ENCODE measurements at places on chromosomes 6 and 20.

- DNase-seq: no peak
These were observed 6.0 kb downstream of the TMEM30A start for GRCh38 chr6:75278474-75279077.

- peak; percentile 47 for DNase-seq
These were observed 105.3 kb upstream of the KCNG1 start for GRCh38 chr20:51128198-51128597.

DNA sequence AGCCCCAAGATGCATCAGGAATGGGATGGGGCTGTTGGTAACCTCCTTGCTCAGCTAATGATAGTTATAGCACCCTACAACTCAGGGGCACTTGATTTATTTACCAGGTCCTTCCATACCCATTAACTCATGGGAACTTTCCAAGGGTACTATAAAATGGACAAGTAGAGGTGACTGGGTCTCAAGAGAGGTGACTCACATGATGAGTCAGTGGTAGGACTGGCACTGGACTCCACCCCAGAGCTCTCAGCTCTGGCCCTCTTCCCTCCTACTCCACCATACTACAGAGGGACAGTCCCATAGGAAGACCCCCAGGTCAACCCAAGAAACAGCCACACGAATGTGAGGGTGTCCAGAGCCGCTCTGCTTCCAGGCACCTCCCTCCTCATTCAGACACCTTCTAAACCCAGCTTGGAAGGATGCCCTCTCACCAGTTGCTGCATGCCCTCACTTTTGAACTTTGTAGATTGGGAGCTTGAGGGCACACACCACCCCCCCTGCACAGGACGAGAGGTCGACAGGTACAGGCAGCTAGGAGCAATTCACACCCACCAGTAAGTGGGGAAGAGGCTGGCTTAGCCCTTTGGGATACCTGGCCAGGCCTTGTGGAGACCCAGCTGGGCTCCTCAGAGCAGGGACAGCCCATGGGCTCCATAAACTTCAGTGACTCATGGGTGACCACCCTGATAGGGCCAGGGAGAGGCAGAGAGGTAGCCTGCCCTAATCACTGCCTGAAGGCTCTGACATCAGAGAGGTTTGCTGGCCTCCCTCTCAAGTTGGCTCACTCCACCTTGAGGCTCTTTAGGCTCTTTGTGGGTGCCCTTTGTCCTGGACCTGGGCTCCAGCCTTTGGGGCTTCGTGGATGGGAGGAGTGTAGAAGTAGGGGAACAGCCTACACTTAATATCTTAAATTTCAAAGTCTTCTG lies 81.6 kb upstream of the MLN start:
- no peak for DNase-seq

GRCh38 chr20:6975311-6975710 lies 207.8 kb downstream of the BMP2 start:
- no peak for DNase-seq

GRCh38 chr6:5580736-5581581 lies 319.6 kb downstream of the FARS2 start:
- peak; percentile 21 for DNase-seq

DNA sequence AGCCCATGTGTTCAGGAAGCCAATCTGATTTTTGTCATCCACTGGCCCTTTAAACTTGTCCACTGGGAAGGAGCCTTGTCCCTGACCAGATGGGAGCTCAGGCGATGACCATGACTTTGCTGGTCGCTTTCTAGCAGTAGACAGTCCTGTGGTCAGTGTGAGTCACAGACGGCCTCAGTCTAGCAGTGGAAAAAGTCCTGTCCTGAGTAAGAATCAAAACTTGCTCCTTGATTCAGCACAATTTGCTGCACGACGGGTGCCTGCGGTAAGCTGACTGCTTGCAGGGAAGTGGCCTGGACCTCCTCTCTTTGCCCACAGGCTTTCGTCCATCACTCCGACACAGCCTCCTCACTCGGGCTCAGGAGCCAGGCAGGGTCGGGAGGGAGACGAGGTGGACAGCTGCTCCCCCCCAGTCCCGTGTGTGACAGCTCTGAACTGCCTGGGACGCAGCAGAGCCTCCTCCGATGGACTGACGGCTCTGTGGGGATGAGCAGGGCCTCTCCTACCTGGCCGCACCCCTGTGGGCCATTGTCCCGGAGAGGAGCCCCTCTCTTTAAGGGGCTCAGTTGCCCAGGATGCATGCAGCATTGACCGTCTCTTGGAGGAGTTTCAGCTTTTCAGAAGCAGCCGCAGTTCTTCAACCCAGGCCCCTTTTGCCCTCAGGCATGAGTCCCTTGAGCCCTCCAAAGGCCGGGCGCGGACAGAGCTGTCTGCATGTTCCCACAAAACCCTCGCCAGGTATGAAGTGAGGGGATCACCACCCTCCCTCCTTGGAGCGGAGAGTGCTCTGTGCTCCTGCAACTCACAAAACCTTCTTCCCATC lies 209.2 kb downstream of the ANKRD60 start:
- DNase-seq: no peak

- no peak for DNase-seq
These were observed 32.3 kb upstream of the CD83 start for GRCh38 chr6:14085176-14085787.

- DNase-seq: no peak
These were observed 235.0 kb upstream of the PRDM1 start for GRCh38 chr6:105851113-105851580.

GRCh38 chr20:46905364-46906125 lies 10.9 kb downstream of the EYA2 start:
- no peak for DNase-seq

DNA sequence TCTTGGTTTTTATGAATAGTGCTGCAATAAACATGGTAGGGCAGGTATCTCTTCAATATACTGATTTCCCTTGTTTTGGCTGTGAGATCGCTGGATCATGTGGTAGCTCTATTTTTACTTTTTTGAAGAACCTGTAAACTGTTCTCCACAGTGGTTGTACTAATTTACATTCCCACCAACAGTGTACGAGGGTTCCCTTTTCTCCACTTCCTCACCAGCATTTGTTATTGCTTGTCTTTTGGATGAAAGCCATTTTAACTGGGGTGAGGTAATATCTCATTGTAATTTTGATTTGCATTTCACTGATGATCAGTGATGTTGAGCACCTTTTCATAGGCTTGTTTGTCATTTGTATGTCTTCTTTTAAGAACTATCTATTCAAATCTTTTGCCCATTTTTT lies 8.0 kb upstream of the ARG1 start:
- DNase-seq: no peak

- no peak for DNase-seq
These were observed 153.0 kb upstream of the DEFB112 start for GRCh38 chr6:50202766-50203165.

DNA sequence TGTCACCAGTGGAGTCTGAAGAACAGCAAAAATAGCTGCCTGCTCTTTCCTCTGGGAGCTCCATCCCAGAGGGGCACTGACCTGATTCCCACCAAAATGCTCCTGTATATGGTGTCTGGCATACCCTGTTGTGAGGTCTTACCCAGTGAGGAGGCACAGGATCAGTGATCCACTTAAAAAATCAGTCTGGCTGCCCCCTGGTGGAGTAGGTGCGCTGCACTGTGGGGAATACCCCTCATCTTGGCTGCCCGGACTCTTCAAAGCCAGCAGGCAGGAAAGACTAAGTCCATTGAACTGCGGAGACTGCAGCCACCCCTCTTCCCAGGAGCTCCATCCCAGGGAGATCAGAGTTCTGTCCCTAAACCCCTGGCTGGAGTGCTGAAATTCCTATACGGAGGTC lies 230.9 kb upstream of the HTR1E start:
- no peak for DNase-seq

- DNase-seq: no peak
These were observed 163.3 kb upstream of the MOCS1 start for GRCh38 chr6:40097590-40097989.

DNA sequence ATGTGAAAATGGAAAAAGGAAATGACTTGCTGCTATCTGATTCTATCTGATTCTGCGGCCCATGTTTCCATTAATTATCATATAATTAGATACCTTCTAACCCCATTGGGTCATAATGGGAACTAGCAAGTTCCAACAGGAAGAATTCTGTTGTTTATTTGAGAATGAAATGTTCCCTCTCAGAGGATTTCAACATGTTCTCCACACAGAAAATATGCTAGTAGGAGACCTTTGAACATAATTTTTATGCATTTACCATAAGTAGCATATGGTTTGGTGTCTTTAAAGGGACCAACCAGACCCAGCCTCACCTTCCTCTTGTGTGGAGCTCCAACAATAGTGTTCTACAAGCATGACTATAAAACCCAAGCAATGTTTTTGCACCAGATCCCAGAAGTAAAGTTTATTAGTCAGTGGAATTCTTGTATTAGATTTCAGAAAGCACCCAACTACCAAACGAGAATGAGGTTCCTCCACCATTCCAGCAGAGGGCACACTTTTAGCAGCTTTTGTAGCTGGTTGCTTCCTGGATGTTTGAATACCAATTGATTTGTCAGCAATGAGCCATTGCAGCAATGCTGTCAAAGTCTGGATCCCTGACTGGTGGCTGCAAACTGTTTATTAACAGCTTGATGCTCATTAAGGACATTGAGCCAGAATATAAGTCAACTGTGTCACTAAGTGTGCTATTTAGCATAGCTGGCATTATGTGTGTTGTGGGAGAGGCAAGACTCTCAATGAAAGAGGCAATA lies 143.6 kb upstream of the GJE1 start:
- DNase-seq: peak; percentile 33

DNA sequence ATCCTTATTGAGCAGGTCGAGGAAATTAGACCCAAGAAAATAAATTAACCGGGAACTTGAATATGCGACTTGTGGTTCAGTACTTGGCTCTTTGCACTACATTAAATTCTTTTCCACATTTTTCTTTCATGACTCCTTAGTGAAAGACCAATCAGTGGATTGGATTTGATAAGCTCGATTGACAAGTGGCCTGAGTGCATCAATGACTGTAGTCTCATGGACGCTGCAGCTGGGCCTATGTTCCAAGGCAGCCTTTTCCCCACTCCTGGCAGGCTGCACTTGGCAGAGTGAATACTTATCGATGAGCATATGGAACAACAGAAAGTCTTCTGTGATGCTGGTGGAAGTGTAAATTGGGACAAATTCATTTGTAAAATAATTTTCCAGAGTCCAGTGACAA lies 210.8 kb upstream of the EXOC2 start:
- no peak for DNase-seq

DNA sequence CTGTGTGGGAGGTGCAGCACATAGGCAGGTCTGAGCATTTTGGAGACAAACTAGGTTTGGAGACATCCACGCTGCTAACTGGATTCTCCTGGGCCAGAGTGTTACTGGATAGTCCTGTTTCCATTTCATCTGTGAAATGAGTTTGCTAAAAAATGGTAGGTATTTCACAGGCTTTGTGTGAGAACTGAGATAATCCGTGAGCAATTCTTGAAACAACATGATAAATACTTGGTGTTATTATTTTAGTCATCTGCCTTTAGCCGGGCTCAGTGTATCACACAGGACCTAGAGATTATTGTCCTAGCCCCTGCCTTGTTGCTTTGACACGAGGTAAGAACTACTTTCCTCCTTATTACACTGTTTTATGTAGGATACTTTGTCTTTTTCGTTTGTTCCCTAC lies 63.0 kb downstream of the PRR18 start:
- no peak for DNase-seq

DNA sequence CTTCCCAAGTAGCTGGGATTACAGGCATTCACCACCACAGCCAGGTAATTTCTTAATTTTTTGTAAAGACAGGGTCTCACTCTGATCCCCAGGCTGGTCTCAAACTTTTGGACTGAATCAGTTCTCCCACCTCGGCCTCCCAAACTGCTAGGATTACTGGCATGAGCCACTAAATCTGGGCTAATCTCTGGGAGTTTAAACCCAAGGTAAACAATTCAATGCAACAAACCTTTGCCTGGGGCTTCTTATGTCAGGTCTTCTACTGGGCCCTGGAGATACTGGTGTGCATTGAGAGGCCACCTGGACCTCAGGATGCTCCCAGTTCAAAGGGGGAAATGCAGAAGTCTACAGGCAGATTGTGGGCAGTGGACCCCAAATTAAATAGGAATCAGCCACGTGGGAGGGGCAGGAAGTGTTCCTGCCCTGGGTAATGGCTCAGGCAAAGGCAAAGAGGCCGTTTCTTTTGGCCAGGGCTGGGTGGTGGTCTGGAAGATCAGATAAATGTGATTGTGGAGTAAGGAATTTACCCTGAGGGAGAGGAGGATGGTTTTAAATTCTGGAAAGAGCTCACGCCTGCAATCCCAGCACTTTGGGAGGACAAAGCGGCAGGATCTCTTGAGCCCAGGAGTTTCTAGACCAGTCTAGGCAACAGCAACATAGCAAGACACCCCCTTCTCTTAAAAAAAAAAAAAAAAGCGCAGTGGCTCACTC lies 1.3 kb upstream of the MYBL2 start:
- DNase-seq: no peak

DNA sequence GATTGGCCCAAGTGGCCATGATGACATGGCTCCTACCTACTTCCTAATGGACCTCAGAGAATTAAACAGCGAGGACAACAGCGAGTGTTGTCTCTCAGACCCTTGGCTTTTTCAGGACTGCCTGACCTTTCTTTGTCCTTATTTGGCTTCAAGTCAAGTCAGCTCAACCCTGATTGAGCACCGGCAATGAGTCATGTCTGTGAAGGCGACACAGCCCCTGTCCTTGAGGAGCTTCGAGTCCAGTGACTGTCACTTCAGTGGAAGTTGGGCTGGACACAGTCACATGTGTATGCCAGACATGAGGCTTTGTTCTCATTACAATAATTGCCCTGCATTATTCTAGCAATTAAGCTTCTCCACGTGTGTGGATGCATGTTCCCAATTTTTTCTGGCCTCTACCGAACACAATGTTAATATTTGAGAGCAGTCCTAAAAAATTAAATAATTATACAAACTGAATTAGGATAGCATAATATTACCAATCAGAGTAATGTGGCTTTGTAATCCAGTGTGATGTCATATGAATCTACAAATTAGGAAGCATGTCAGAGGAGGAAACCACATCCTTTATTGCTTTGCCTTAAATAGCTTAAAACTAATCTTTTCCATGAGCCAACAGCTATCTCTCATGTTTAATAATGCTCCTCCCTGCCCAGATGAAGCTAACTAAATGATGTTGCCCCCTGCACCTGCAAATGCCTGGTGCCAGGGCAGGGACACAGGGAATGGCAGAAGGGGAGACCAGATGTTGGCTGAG lies 178.6 kb downstream of the CDH26 start:
- DNase-seq: no peak

DNA sequence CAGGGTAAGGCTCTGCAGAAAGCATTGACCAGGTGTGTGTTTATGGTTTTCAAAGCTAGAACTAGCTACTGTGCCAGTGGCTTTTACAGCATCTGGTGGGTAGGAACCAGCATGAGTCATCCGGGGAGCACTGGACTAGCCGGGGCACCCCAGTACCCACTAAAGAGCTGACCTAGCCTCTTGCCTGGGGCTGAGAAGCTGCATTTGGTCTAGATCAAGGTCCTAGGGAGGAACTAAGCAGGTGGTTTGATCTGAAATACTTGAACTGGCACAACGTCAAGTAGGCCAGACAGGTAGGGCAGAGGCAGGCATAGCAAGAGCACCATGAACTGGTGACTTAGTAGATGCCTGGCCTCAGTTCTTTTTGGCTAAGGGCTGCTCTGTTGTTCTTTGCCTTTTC lies 109.8 kb upstream of the PTPRK start:
- DNase-seq: no peak

GRCh38 chr6:126307849-126308248 lies 32.1 kb upstream of the CENPW start:
- no peak for DNase-seq

All from activated T-cell treated with anti-CD3 and anti-CD28 coated beads, Interleukin-2, amount 50 U/mL, for 48 hours (primary cell).